ENCODE measurements at places on chromosomes 7 and 10. TPM values are rescaled to one million over a fixed set of nuclear protein-coding genes. Genes with fewer than 3 reads are reported as not detected.

The MACROH2A2 gene
- 125 TPM for total RNA-seq

The DNAJC9 gene
- total RNA-seq = 32.5 TPM

The DNAJC30 gene
- 13.1 TPM for total RNA-seq

The CRHR2 gene
- total RNA-seq = not detected

The AMZ1 gene
- 0.13 TPM for total RNA-seq

The MUC3A gene
- total RNA-seq = 2.4 TPM

The LRRN3 gene
- total RNA-seq = 9.4 TPM

The CPXM2 gene
- total RNA-seq = 0.92 TPM

The INPP5A gene
- 41.8 TPM for total RNA-seq

The SHTN1 gene
- 38.6 TPM for total RNA-seq

The ASB4 gene
- 0.07 TPM for total RNA-seq

The ZNF679 gene
- not detected for total RNA-seq

The SUFU gene
- total RNA-seq = 32.4 TPM

The HABP2 gene
- not detected for total RNA-seq

The PPP1R9A gene
- 38.8 TPM for total RNA-seq

The NPY4R gene
- total RNA-seq = not detected

The LRRC18 gene
- not detected for total RNA-seq

The PRKCQ gene
- 2.4 TPM for total RNA-seq

The ADO gene
- total RNA-seq = 20.3 TPM

The TMEM139 gene
- total RNA-seq = 7.9 TPM

The CACNB2 gene
- total RNA-seq = 13.0 TPM

The CFAP70 gene
- 5.2 TPM for total RNA-seq

The LIPA gene
- 24.2 TPM for total RNA-seq

The STEAP2 gene
- 2.9 TPM for total RNA-seq

The SPAM1 gene
- total RNA-seq = not detected

The AGR3 gene
- 2.1 TPM for total RNA-seq

The ELMO1 gene
- 6.7 TPM for total RNA-seq

The SERPINE1 gene
- 14.2 TPM for total RNA-seq

The CFAP58 gene
- total RNA-seq = 1.1 TPM

Data from mesothelial cell of epicardium (in vitro differentiated cells).